ENCODE measurements at places on chromosomes 7 and 10.
A peak's percentile ranks its signal among the peaks of the same experiment; 100 is the strongest.

- no peak overlapping the region for H3K4me3 ChIP-seq
- H3K27ac ChIP-seq: no peak overlapping the region
- no peak for DNase-seq
- no peaks in the 10 kb centered on the region for H3K4me1 ChIP-seq
- no peaks in the 10 kb centered on the region for H3K36me3 ChIP-seq
These were observed 35.0 kb downstream of the GNA12 start for GRCh38 chr7:2808891-2809665.

- no peaks in the 10 kb centered on the region for H3K27me3 ChIP-seq
- no peaks in the 10 kb centered on the region for H3K4me1 ChIP-seq
- no peak for DNase-seq
- no peak overlapping the region for H3K27ac ChIP-seq
- no peak overlapping the region for H3K4me3 ChIP-seq
These were observed 26.0 kb downstream of the LRRC18 start for GRCh38 chr10:48913674-48914073.

GRCh38 chr10:111078505-111079185, 1.8 kb downstream of the ADRA2A start:
- peak overlapping the region; percentile 55 for H3K4me3 ChIP-seq
- no peaks in the 10 kb centered on the region for H3K4me1 ChIP-seq
- H3K36me3 ChIP-seq: no peaks in the 10 kb centered on the region

- no peak for DNase-seq
- H3K4me3 ChIP-seq: no peak overlapping the region
- peaks cover 13% of the 10 kb centered on the region for H3K36me3 ChIP-seq
- no peaks in the 10 kb centered on the region for H3K4me1 ChIP-seq
These were observed 63.3 kb downstream of the NOC3L start for GRCh38 chr10:94299417-94299816.

GRCh38 chr7:150753826-150754603, 16.8 kb downstream of the GIMAP5 start:
- H3K4me1 ChIP-seq: no peaks in the 10 kb centered on the region
- DNase-seq: no peak
- H3K4me3 ChIP-seq: no peak overlapping the region

DNA sequence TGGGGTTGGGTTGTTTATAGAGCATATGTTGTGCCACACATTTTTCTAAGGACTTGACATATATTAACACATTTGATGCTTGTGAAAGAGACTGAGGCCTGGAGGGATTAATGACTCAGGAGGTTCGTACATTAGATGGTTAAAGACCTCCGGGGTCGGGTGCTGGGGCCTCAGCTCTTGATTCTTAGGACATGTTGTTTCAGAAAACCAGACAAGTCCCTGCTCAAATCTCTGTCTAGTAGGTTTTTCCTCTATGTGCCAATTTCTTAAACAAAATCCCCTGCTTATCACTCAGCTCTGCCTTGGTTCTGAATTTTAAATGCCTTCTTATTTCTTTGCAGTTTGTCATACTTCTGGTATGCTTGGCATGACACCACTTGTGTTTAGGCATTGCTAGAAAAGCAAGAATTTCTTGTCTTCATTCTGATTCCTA, 5.8 kb downstream of the UPP1 start:
- H3K27me3 ChIP-seq: no peaks in the 10 kb centered on the region
- no peak overlapping the region for H3K27ac ChIP-seq
- H3K4me3 ChIP-seq: no peak overlapping the region
- no peak for DNase-seq
- peaks cover 37% of the 10 kb centered on the region for H3K36me3 ChIP-seq

DNA sequence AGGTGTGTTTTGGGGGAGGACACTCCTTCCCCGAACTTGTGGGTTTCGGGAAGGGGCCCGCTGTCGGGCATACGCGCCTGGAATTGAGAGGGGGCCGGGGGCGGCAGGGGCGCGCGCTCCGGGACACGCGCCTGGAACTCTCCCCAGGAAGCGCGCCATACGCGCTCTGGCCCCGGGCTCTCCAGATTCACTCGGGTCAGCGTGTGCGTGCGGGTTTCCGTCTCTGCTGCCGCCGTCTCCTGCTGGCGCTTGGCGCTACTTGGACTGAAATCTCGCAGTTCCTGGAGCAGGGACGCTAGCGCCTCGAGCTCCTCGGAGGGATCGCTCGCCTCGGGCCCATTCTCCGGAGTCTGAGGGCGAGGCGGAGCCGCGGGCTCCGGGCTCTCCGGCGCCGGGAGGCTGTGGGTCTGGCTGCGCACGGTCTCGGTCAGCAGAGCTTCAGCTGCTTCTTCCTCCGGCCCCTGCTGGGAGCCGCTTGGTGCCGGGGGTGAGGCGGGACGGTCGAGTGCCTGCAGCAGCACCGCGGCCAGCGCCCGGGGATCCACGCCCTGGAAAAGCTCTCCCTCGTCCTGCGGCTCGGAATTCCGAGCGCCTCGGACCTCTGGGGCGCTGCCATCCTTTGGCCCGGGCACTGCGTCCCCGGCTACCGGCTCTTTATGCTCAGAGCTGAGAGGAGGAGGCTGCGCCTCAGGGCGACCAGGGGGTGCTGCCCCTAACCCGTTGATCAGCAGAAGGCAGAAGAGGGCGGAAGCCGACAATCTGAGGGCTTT, 1.1 kb downstream of the VGF start:
- peak overlapping the region; percentile 4 for H3K4me3 ChIP-seq
- H3K4me1 ChIP-seq: peaks cover 43% of the 10 kb centered on the region
- no peak overlapping the region for H3K27ac ChIP-seq
- no peak for DNase-seq
- H3K36me3 ChIP-seq: peaks cover 8% of the 10 kb centered on the region
- peaks cover 30% of the 10 kb centered on the region for H3K27me3 ChIP-seq

- H3K36me3 ChIP-seq: peaks cover 49% of the 10 kb centered on the region
- no peak for DNase-seq
- H3K4me1 ChIP-seq: peaks cover 2% of the 10 kb centered on the region
- H3K4me3 ChIP-seq: peak overlapping the region; percentile 48
These were observed 2.4 kb downstream of the LMOD2 start for GRCh38 chr7:123658023-123658422.

- no peaks in the 10 kb centered on the region for H3K27me3 ChIP-seq
- no peak for DNase-seq
- no peak overlapping the region for H3K4me3 ChIP-seq
- no peaks in the 10 kb centered on the region for H3K4me1 ChIP-seq
- H3K27ac ChIP-seq: no peak overlapping the region
- no peaks in the 10 kb centered on the region for H3K36me3 ChIP-seq
These were observed 2.0 kb downstream of the CLEC5A start for GRCh38 chr7:141944811-141945210.

Measured in right atrium auricular region (tissue), 2 donors.